ENCODE measurements at places on chromosomes 13 and 19.

DNA sequence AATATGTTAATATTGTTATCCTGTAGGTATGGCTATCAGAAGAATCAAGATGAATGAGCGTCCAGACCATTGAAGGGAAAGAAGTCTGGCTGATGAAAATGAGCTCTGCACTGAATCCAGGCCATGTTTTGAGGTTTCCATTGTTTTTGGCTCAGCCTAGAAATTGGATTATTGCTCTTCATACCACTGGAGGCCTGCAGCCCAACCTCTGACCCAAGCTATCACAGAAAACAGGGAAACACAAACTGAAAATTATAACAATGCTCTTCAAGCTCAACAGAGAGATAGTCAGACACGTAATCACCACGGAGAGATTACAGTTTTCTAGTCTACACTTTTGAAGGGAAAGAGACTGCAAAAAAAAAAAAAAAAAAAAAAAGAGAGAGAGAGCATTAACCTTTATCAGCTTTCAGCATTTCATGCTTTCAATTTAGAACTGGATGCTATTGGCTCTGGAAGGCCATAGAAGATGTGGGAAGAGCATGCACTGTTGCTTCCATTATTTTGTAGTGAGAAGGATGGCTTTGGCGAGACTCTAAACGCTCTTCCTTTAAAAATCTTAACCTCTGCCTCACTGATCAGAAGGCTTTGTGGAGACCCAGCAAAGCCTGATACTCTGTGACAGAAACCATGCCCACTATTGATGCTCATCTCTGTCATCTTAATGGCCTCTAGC, 10.8 kb downstream of the EDNRB start:
- no peak for DNase-seq

DNA sequence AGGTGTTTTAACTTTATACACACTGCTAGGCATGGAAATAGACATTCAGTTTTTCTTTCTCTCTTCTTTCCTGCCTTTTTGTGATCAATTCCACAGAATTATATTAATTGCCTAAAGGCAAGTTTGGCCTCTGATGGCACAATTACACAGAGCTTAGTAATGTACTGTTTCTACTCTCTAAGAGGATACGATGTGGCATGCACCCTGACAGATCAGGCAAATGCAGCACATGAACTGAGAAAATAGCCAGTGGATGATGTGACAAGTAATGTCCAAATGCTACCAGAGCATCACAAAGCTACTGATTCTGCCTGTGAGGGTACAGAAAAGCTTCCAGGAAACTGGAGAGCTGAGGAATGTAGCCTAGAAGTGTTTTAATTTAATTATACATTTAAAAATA, 233.8 kb upstream of the PRR20A start:
- DNase-seq: no peak

GRCh38 chr13:76216729-76217128, 580.6 kb downstream of the LMO7 start:
- DNase-seq: no peak

DNA sequence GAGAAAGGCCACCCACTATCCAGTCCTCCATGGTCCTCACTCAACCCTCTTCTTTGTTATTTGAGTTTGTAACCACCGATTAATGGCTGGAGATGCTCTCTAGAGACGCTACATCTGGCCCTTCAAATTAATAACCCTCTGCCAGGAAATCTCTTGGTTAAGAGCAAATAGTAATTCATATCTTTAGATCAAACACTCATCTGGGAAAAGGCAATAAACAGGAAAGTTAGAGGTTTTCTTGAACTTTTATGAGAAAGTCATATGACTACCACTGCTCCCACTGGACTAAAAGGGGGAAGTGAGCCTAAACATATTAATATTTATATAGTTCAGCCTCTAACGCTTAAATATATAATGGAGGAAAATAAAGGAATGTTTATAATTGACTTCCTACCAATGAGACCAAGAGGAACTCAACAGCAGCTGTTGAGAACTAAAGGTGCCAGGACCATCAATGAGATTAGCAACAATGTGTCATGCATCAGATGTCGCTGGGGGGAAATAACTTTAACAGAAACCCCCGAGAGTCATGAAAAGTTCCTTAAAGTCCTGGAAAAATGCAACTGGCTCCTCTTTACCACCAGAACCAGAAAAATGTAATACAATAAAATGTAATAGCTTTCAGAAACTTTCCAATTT, 2.7 kb downstream of the TBC1D4 start:
- no peak for DNase-seq

- no peak for DNase-seq
Measured at GRCh38 chr19:49652551-49653465, 10.8 kb downstream of the SCAF1 start.

DNA sequence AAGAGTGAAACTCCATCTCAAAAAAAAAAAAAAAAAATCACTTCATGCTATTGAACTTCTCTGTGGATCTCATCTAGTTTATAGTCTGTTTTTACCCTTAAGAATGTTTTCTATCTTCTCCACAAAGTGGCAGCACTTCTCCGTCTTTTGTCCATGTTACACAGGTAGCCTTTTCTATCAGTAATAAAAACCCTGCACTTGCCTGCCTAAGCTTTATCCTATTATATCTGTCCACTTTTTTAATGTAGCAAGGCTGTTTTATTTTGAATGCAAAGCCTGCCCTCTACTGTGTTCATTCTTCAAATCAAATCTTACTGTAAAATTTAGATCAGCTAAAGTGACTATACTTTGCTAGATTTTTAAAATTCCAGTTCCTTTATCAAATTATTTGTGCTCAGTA, 124.0 kb downstream of the STOML3 start:
- no peak for DNase-seq

DNA sequence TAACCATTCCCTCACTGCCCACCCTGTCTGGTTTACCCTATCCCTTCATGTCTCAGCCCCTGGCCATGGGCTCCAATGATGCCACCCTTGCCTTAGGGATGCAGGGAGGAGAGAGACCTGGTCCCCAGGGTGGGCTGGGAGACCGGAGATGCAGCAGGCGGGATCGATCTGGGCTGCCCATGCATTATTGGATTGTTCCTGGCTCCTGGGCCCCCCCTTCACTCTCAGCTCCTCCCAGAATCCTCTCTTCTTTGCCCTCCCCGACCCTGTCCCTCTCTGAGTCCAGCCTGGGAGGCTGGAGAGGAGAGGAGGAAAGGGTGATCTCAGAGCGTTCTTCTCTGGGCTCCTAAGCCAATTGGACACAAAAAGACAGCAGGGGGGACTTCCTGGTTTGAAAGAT, 5.8 kb downstream of the KASH5 start:
- DNase-seq: no peak

DNA sequence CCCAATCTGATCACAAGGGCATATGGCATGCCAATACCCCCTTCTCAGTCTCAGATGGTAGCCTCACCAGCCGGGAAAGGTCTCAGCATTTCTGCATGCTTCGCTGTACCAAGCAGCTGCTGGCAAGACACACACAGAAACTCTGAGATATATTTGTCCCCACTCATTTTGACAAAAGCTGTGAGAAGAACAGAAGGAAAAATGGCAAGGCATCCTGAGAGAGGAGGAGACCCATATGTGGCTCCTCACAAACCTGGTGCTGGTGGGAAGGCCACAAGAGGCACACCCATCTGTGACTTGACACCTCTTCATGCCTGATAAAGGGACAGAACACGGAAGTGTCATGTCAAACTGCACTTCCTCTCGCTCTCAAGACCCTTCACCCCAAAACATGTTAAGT, 36.7 kb upstream of the DOCK9 start:
- no peak for DNase-seq

DNA sequence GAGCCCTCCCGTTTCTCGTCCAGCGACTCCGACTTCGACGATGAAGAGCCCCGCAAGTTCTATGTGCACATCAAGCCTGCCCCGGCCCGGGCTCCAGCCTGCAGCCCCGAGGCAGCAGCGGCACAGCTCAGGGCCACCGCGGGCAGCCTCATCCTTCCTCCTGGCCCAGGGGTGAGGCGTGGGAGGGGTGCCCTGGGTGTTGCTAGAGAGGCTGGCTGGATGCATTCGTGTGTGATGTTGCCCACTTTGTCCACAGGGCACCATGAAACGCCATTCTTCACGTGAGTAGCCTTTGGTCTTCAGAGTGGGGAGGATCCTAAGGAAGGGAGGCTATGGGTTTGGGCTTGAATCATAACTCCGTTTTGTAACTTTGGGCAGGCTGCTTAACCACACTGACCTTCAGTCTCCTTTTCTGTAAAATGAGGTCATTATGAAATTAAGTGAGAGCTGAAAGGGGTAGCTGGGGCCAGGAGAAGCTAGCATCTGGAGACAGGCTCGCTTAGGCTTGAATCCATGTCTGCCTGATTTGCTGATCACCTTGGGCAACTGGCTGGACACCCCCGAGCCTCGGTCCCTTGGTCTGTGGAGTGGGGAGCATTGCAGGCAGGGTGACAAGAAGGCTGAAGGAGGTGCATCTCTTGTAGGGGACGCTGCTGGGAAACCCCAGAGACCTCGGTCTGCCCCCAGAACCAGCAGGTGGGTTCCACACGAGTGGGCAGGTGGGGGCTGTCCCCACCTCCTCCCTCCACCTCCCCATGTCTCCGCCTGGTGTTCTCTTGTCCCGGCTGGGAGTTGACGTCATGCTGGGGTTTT, 18.7 kb upstream of the B3GNT3 start:
- DNase-seq: no peak

- no peak for DNase-seq
Measured at GRCh38 chr13:23619068-23619855, 49.0 kb downstream of the TNFRSF19 start.

Data from GM04504 (cell line).